Lung microvascular endothelial cell (primary cell): ENCODE measurements at places on chromosomes 2 and 18.

GRCh38 chr2:234493796-234494195 lies 3.1 kb downstream of the ARL4C start:
- no peak for DNase-seq

DNA sequence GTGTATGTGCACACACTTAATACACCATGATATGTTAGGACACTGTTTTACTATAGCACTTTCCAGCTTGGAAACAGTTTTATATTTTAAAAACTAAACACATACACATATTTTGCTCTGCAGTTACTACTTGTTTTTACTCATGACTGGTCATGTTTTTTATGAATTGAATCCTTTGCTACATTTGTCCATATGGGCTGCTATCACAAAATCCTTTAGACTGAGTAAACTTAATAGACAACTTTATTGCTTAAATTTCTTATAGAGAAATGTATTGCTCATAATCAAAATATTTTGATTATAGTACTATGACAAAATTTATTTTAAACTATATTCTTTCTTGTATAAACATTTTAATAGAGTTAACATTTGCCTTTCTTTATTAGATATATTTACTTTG lies 314.8 kb downstream of the RBM43 start:
- DNase-seq: no peak

GRCh38 chr2:236172255-236173035 lies 4.3 kb upstream of the GBX2 start:
- DNase-seq: no peak

DNA sequence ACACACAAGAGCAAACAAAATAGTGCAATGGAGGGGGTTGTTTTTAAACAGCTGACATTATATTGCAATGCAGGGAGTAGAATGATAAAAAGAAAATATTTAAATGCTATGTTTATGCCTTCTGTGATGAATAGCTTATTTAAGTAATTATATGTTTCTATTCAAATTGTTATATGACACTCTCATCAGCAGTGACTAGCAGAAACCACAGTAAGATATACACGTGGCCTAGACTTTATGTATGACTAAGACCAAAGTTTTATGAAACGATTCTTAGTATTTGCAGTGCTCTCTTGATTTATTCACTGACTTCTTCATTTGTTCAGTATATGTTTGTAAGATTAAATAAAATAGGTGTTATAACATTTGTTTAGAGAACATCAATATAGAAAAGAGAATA lies 26.1 kb upstream of the C1D start:
- no peak for DNase-seq

- DNase-seq: peak; percentile 22
Observed at GRCh38 chr2:121736140-121736461, 574 bp downstream of the NIFK start.
